ENCODE measurements at places on chromosomes 2 and 18.

DNA sequence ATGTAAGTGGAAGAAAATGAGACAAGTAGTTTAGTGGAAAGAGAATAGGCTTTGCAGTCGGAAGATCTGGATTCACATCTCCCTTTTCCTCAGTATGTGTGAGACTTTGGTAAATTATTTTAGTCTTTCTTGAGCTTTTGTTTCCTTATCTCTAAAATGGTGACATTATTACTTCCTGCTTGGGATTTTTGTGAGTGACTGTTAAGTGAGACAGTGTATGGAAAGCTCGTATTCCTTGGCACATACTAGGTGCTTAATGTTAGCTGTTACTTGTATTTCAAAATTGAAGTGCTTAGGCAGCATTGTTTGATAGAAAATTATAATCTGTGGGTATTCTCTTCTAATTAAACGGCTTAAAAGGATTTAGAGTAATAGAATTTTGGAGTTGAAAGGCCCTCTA is 2.0 kb downstream of the ZNF638 start:
- no peak for DNase-seq

DNA sequence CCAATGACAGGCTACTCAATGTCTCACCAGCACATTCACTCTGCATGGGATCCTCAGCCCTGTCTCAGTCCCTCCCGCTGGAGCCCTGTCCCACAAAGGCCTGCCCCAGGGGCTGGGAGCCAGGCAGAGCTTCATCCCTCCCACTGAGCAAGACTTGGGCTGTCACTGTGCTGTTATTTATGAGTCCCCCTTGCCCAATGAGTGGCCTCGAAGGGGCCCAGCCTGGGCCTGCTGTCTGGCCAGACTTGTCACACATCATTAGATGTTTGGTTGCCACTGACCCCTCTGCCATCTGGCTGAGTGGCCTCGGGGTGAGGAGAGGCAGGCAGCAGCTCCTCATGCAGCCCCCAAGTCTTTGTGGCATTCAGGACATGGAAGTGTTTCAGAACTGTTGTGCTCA is 330.6 kb upstream of the SKOR2 start:
- DNase-seq: no peak

DNA sequence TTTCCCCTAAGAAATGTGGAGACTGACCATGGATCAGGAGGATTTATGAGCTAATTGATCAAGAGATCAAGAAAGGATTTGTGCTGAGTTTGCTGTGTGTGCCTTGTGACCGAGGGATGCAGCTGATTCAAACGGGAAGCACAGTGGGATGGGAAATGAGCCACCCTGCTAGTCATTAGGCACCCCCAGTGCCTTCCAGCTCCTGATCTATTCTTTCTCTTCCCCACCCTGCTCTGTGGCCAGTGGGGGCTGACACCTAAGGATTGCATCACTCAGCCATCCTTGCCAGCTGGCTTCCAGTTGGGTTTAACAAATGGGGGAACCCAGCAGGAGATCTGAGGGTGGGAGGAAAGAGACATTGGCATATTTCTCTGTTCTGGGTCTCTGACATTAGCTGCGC is 132.2 kb upstream of the CXCR4 start:
- DNase-seq: no peak

DNA sequence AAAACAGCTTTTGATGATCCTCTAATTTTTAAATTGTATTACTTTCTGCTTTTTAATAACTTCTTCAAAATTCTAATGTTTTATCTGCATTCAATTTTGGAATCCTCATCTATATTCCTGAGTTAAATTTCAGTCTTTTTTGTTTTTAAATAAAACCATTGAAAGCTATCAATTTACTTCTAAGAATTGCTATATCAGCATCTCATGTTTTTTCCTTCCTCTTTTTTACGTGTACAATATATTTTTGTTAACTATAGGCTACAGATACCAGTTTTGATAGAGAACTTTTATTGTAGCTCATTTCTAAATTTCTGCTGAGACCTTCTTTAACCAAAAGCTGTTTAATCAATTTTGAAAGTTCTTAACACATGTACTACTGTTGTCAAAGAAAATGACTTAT is 84.5 kb downstream of the SS18 start:
- no peak for DNase-seq

DNA sequence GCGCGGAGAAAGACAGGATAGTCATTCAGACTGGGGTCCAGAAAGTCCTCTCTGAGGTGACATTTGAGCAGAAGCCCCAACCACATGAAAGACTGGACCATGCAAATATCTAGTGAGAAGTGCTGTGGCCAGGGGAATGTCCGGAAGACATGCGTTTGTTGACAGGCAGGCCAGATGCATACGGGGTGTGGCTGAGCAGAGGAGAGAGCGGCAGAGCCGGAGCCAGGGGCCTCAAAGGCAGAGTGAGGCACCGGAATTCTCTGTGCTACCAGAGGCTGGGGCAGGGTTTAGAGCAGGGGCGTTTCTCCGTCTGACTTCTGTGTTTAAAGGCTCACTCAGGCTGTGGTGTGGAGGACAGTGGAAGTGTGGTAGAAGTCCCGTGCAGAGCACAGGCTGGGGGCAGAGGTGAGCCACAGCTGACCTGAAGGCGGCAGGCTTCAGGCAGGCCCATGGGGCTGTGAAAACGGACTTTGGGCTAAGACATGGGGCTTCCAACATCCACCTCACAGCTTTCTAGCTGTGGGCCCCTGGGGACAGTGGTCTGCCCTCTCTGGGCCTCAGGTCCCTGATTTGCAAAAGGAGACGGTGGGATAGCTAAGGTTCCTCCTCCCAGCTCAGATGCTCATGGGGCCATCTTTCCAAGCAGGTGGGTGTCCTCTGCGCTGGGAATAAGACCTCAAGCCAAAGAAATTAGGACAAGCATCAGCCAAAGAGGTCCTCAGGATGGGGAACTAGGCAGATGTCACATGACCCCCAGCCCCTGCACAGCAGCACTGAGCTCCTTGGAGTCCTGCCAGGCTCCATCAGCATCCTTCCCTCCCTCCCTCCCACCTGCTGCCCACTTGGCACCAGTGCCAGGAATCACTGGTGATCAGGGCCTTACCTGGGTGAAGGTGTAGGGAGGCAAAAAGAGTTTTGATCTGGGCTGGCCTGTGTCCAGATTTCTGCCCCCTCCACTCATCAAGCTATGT is 11.2 kb downstream of the RUFY4 start:
- DNase-seq: no peak

DNA sequence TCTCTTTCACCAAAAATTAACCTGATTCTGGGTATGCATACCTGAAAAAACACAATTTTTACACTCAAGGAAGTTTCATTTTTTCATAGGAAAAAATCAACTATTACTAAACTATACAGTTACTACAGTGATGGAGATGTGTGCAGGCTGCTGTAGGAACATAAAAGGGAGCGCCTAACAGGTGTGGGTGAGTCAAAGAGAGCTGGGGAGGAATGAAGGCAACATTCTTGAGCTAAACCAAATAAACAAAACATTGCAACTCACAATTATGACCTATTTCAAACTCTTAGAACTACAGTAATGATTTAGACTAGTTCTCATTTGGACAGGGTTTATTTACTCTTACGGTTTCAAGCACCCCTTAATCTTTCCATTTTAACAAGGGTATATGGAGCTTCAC is 13.4 kb upstream of the CLASP1 start:
- DNase-seq: no peak

DNA sequence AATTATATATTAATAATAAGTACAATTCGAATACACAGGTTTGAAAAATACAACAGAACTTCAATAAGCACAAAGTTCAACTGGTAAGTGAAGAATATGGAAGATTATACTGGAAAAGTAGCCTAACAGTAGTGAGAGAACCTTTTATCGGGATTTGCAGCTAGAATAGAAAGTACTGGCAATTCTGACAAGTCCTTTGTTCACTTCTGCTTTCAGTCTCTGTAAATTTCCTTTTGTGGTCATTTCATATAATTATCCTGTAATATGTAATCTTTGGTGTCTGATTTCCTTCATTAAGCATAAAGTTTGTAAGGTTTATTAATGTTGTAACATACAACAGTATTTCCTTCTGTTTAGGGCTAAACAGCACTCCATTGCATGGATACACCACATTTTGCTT is 67.2 kb downstream of the CUL3 start:
- no peak for DNase-seq

GRCh38 chr2:48738806-48739205 is 16.7 kb downstream of the LHCGR start:
- DNase-seq: no peak

DNA sequence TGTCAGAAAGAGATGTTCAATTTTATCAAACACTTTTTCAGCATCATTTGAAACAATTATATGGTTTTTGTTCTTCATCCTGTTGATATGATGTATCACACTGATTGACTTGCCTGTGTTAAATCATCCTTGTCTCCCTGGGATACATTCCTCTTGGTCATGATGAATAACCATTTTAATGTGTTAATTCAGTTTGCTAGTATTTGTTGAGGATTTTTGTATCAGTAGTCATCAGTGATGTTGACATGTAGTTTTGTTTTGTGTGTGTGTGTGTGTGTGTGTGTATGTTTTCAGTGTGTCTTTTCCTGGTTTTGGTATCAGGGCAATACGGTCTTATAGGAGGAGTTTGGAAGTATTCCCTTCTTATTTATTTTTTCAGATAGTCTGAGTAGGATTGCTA is 325.4 kb downstream of the ZNF804A start:
- DNase-seq: no peak

GRCh38 chr2:83587309-83587708 is 871.8 kb downstream of the SUCLG1 start:
- DNase-seq: no peak

- DNase-seq: no peak
Observed at GRCh38 chr2:120559401-120559800, 176.3 kb upstream of the GLI2 start.

GRCh38 chr2:160384791-160385190 is 108.8 kb downstream of the RBMS1 start:
- no peak for DNase-seq

DNA sequence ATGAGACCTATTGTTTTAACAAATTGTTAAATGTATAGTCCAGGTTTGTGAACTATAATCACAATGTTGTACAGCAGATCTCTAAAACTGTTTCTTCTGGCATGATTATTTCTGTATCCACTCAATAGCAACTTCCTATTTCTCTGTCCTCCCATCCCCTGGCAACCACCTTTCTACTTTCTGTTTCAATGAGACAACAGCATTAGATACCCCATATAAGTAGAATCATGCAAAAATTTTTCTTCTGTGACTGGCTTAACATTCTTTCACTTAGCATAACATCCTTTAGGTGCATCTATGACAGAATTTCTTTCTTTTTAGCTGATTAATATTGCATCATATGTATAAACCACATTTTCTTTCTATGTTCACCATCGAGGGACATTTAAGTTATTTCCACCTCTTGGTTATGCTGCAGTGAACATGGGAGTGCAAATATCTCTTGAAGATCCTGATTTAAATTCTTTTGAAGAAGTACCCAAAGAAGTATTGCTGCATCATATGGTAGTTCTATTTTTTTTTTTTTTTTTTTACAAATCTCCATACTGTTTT is 713.5 kb downstream of the LRP1B start:
- DNase-seq: no peak

DNA sequence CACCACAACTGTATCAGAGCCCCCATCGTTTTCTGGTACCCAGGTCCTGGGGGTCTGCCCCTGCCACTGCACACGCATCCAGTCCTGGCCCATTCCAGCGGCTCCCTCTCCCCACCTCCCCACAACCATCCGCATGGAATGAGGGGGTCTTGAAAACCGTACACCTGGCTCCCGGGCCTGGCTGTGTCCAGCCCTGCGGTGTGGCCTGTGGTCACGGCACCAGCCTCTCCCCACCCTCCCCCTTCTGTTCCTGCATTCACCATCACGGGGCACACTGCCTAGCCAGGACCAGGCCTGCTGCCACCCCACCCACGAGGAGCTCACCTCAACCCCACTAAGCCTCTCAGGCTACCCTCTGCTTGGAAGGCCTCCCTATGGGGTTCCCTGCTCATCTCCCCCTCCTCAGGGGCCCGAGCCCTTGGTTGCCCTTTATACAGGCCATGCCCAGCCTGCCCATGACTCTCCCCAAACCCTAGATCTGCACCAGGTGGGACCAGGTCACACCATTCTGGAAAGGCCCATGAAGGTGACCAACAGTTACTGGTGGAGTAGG is 11.4 kb downstream of the GPR35 start:
- no peak for DNase-seq

GRCh38 chr18:51100385-51101120 is 70.5 kb downstream of the SMAD4 start:
- DNase-seq: no peak

- no peak for DNase-seq
Observed at GRCh38 chr2:84856787-84857186, 24.1 kb downstream of the TRABD2A start.

- no peak for DNase-seq
Observed at GRCh38 chr18:70994116-70994515, 705.3 kb downstream of the SOCS6 start.

- DNase-seq: no peak
Observed at GRCh38 chr2:26284132-26284531, 39.4 kb downstream of the HADHB start.

GRCh38 chr2:174836377-174836994 is 72.2 kb upstream of the CHRNA1 start:
- DNase-seq: no peak

DNA sequence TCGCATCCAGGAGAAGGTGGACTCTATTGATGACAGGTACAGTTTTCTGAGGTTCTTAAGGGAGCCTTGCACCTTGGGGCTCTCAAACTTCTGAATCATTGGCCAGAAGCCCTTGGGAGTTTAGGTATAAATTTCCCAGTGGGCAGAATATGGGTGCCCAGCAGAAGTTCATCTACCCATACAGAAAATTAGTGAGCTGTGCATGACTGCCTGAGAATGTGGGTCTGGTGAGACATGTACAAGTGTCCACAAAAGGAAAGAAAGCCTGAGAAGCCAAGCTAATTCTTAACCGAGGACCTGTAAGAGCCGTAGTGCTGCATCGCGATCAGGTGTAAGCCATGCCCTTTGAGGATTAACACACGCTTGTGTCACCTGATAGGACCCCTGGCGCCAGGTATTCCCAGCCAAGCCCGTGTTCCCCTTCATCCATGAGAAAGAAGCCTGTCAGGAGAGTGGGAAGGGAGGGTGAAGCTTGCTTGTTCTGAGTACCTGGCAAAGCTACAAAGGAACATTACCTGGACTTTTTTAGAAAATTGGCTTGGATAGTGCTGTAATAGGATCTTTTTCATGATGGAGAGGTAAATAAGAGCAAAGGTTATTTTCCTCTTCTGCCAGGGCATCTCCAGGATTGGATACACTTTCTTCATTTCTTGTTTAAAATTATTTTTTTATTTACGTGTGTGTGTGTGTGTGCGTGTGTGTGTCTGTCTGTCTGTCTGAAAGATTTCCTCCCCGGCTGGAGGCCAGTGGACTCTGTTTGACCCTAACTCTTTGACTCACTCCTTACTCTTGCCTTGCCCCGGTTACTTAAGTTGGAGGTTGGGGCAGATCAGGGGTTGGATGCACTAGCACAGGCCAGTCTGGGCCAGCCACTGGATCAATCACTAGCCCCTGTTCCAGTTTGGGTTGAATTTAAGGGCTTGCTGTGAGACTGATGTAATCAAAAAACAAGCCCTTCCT is 90.4 kb upstream of the EML6 start:
- no peak for DNase-seq

- DNase-seq: no peak
Observed at GRCh38 chr2:144239306-144239705, 280.6 kb downstream of the ZEB2 start.

GRCh38 chr2:240955306-240956170 is 42.9 kb upstream of the SNED1 start:
- no peak for DNase-seq

- no peak for DNase-seq
Observed at GRCh38 chr18:26406854-26407517, 141.4 kb downstream of the KCTD1 start.

- no peak for DNase-seq
Observed at GRCh38 chr18:5466256-5466655, 77.5 kb downstream of the EPB41L3 start.

Measured in KG1 (cell line).